NCI-H524 (cell line): ENCODE measurements at places on chromosomes 16 and 17.

DNA sequence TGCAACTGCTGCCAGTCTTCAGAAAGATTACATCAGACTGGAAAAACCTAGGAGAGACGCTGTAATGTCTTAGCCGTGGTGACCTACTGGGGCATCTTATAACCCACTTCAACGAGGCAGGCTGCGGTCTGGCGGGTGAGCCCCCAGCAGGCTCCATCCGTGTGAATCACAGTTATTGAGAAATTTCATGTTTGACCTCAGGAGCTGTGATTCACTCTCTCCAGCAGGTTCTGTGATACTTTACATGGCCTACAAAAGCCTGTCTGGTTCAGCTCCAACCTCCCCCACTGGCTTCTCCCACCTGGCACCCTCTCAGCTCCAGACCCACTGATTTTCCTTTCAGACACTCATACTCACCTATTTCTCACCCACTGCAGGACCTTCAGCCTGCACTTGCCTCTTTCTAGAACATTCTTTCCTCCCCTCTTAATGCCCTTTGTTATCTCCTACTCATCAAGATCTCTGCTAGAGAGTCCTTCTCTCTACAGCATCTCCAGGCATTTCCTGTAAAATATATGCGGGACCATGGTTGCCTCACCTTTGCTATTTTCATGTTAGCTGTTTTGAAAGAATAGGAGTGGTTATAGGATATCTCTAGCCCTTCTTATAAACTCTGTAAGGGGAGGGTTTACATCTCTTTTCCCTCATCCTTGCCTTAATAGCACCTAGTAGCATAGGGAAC is 227.9 kb downstream of the MAF start:
- peak; percentile 22 for DNase-seq

- DNase-seq, result peak; percentile 65
Measured at GRCh38 chr16:53509906-53510703, 7.1 kb upstream of the AKTIP start.

DNA sequence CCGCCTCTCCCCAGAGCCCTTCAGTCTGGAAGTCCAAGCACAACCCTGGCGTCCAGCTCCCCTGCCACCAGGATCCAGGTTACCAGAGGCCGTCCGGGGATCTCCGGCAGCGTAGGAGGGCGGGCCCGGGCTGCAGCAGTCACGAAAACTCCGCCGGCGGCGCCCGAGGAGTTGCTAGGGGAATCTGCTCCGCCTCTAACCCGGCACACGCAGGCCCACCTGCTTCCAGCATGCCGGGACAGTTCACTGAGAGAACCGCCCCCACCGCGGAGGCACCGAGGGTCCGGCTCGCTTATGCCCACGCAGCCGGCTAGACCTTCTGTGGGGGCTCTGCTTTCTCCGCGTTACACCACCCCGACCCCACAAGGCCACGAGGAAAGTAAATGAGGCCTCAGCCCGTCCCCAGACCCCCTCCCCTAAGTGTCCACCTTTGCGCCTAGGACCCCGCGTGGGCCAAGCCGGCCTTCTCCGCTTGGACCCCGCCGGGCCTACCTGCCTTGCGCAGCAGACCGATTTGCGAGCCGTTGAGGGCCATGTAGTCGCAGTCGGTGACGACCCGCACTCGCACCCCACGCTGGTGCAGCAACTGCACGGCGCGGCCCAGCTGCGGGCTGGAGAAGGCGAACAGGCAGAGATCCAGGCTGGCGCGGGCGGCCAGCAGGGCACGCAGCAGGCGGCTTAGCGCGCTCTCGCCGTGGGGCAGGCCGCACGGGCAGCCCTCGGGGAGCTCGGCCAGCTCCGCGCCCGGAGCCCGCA is 587 bp downstream of the PLD6 start:
- DNase-seq, result peak; percentile 51

- no peak for DNase-seq
Measured at GRCh38 chr16:3071655-3072054, 6.2 kb downstream of the IL32 start.

- DNase-seq, result no peak
Measured at GRCh38 chr16:66911801-66912200, 6.9 kb downstream of the CDH16 start.

DNA sequence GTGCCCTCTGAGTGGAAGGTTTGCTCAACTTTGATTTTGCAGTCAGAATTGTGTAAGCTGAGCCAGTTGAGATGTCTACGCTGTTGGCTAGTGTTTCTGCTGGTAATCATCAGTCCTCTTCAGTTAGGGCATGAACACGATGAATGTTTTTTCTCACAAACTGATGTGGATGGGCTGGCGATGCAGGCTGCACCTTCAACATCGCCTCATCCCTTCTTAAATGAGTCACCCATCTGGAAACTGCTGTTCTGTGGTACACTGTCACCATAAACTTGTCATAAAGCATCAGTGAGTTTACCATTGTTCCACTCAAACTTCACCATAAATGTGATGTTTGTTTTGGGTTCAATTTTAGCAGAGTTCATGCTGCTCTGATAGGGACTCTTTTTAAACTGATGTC is 8.4 kb downstream of the C16orf95 start:
- DNase-seq, result no peak

GRCh38 chr16:76162046-76162445 is 115.2 kb upstream of the CNTNAP4 start:
- no peak for DNase-seq

DNA sequence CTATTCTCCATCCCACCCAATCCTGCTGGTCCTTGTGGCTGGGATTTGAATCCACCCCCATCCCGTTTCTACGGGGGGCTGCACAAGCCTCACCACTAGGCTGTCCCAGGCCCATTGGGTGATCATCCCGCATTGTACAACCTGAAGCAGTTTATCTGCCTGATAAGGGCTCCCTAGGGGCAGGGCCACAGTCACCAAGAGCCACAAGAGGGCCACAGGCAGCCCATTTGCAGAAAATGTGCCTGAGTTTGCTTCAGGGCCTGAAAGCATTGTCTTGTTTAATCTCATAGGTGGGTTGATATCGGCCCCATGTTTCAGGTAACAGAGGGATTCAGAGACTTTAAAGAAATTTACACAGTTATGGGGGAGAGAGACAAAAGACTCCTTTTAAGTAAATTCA is 245.0 kb downstream of the CPPED1 start:
- peak; percentile 28 for DNase-seq

DNA sequence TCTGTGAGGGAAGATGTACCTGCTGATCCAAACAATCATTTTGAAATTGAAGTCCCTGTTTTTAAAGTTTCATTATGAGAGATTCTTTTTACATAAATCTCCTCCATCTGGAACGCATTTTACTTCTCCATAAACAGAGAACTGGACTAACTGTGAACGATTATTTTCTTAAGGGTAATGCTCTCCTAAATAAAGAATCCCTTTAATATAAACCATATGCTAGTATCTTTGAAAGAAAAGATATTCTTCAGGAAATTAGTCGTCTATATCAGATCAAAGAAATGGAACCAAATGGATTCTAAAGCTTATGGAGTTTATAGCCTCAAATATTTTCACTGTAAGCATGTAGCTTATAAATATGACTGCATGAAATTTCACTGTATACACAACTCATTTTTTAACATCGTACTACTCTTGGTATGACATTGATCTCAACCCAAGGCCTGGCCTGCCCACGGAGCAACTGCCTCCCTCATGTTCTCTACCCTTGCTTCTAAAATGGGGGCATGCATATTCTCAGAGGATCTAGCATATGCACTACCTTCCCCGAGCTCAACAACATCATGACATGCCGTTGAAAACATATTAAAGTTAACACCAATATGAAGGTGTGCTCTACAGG is 66.4 kb downstream of the MYH10 start:
- no peak for DNase-seq

DNA sequence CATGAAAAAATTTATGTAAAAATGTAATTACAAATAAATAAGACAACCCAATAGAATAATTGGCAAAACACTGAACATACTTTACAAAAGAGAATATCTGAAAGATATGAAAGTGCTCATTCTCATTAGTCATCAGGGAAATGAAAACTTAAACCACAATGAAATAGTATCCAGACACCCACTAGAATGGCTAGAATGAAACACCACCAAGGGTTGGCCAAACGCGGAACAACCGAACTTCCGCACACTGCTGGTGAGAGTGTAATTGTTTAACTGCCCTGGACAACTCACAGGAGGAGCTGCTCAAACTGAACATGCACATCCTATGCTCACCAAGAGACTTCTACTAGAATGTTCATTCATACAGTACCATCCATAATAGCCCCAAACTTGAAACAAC is 5.8 kb upstream of the ZDHHC7 start:
- no peak for DNase-seq

DNA sequence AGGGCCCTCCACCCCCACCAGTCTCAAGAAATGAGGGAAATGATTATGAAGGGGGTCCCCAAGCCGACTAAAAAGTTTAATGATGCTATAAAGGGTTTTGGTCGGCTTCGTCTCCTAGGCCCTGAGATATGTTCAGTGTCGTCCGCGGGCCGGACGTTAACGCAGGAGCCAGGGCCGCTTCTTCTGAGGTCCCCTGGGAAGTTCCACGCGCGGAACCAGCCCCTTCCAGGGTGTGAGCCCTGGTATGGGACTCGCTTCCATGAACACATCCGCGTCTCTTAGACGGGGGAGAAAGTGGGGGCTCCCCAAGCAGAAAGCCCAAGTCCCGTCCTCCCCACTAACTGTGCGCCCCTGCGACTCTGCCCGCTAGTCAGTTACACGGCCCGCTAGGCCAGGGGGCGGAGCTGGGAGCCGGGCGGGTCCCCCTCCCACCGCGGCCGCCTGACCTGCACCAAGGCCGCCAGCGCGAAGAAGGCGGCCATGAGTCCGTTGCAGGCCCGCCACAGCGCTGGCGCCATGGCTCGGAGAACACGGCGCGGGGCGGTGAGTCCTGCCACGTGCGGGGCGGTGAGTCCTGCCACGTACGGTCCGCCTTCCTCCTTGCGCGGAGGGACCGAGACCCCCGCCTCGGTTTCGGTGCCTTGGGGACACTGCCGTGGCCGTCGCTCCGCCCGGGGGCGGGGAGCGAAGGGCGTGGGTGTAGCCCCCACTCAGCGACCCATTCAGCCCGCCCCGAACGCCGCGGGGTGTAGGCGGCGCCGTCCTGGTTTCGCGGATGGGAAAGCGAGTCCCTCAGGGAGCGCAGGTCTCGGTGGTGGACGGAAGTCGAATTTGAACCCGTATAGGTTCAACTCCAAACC is at the start of gene TMEM220:
TSS of gene TMEM220 (minus strand) at position 690 of the 860 bp plus-strand sequence. CDS start at position 518, 172 bp downstream.
- peak; percentile 45 for DNase-seq

- peak; percentile 18 for DNase-seq
Measured at GRCh38 chr17:48587276-48588073, 2.6 kb downstream of the HOXB3 start.

- DNase-seq, result peak; percentile 52
Measured at GRCh38 chr16:81403601-81404391, 40.8 kb upstream of the CMIP start.

- DNase-seq, result no peak
Measured at GRCh38 chr17:75036643-75037268, 10.0 kb downstream of the ATP5PD start.

- peak; percentile 94 for DNase-seq
Measured at GRCh38 chr17:41786227-41787020, at the start of gene JUP. JUP (minus strand) TSS chr17:41786711; CDS start chr17:41771854, 14,857 bp downstream.

DNA sequence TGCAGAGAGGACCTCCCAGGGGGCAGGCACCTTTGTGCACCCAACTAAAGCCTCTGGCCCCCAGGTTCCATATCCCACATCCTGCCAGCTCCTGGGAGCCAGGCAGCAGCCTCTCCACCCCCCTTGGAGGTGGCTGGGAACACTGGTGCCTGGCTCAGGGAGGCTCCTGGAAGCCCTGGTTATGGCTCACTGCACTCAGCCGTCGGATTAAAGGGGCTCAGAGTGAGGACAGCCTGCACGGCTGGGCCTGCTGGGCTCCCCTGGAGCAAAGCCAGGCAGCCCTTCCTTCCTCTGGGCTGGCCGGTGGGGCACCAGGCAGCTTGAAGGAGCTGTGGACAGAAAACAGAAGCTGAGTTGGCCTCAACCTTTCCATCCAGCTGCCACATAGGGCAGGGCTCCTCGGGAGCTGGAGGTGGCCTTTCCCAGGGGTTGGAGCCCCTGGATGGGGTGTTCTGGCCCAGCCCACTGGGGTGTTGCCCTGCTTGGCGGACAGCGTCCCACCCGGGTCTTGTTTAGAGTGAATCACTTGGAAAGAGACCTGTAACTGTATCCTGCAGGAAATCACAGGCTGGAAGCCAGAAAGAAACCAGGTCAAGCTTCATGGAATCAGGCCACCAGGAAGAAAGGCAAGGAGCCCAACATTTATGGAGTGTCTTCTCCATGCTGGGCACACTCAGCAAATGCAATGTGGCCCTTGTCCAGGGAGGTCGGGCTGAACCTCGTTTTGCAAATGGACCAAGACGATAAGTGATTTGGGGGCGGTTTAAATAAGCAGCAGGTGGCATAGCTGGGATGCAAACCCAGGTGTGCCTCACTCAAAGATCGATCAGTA is 253.3 kb downstream of the SOX9 start:
- peak; percentile 90 for DNase-seq

DNA sequence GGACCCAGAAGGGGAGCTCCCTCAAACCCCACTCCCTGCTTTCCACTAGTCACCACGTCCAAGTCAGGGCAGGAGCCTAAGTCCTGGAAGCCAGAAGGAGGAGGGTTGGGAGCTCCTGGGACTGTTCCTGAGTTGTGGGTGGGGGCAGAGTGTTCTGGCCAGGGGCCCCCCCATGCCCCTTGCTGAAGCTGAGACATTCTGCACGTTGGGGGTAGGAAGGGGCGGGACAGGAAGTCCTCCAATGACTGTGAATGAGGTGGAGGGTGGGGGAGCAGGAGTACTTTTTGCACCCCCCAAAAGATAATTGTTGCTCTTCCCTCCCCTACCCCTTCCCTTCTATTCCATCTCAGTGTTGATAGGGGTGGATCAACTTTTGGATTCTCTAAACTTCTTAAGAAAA is 21.4 kb upstream of the C17orf113 start:
- DNase-seq, result no peak

GRCh38 chr16:27476240-27476639 is 73.5 kb downstream of the GTF3C1 start:
- peak; percentile 27 for DNase-seq

DNA sequence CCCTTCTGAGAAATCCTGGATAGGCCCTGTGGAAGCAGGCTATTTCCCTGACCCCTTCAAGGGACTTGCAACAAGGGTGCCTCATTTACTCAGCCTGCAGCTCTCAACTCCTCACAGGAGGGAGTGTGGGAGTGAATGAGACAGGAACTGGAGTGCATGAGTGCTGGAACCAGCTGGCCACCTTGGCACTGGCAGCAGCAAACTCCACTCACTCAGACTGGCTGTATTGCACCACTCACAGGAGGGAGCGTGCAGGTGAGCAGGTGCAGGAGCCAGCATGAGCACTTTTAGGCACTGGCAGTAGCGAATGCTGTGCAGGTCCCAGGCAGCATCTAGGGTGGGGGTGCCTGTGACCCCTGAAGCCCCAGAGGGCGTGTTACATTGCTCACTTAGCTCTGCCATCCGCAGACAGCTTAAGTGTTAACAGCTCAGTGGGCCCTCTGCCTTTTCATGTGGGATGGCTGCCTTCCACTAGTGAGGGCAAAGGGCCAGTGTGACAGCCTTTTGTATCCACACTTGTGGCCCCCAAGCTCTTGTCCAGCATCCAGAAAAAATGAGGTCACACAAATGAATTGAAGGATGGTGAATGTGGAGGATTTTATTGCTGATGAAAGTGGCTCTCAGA is 11.0 kb upstream of the ZNHIT3 start:
- DNase-seq, result peak; percentile 24
